ENCODE measurements at places on chromosomes 6 and 20.
A peak's percentile ranks its signal among the peaks of the same experiment; 100 is the strongest.

DNA sequence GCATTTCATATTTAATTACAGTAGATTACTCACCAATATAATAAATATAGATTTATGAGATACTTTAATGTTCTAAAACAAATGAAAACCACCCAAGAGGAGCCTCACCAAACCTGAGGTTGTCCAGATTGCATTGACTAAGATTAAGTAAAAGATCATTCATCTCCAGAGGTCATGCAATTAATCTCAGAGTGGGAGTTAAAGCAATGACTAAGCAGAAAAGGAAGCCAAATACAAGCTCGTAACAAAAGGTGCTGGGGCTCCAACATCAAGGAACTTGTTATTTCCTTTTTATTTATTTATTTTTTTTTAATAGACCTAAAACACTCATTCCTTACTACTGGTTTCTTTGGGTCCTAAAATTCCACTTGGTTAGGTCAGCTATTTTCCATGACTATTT, 57.7 kb downstream of the RSPO3 start:
- DNase-seq, result peak; percentile 1

GRCh38 chr6:3259491-3259958, 778 bp downstream of the PSMG4 start:
- DNase-seq, result peak; percentile 69

GRCh38 chr6:169795196-169795595, 43.8 kb downstream of the ERMARD start:
- no peak for DNase-seq

DNA sequence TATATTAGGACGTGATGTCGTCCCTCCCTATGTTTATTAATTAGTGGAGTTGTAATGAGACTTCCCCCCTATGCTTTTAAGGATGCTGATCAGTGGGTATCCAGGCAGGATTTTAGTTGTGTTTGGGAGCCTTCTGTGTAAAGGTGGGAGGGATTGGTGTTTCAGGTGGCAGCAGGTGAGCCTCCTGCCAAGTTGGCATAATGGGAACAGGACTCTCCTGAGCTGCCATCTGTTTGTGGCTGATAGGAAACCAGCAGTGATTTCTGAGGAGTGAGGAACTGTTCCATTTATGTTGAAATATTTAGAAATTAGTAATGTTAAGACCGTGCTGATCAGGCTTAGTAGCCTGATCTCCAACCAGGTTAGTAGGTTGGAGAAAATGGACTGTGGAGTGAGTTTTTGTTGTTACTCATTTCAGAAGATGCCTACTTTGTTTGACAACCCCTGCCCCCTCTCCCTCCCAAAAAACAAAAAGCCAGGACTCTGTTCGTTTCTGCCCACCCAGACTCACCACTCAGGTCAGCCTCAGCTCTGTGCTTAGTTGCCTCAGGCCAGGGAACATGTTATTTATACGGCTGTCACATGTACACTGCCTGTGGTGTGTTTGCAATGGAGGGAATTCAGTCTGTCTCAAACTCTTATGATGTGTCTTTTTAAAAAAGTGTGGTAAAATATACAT, 55.4 kb upstream of the TULP4 start:
- DNase-seq, result no peak

GRCh38 chr20:35636095-35636494, 20.5 kb downstream of the SPAG4 start:
- DNase-seq, result no peak

- DNase-seq, result no peak
These were observed 191.1 kb downstream of the FNDC1 start for GRCh38 chr6:159360306-159360705.
